Stimulated activated CD4-positive, alpha-beta T cell treated with anti-CD3 and anti-CD28 coated beads, Interleukin-1b, Interleukin-23, amount 100 ng/mL, for 24 hours (primary cell): ENCODE measurements at places on chromosomes 12 and 14.

DNA sequence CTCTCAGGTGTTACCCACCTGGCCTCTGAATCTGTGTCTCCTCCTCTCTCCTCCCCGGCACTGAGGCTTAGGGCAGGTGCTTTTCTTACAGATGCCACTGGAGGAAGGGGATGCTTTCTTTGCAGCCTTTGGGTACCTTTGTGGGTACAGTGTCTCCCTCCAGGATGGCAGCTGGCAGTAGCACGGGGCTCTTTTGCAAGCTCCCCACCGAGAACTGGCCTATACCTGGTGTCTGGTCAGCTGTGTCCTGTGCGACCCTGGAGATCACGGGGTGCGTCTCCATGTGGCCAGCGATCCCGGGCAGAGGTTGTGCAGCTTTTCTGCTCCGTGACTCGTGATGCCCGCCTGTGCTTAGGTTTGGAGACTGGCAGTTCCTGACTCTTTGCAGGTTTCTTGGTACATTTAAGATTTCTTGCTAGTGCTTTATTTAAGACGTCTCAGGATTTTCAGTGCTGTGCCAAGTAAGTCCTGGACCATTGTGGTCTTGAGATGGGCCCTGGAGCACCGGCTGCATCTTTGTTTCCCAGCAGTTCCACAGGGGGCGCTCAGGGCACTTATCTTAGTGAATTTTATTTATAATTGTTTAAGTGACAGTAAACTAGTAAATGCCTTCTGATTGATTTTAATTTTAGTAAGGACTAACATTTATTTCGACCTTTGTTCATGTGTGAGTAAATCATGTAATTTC lies 68.9 kb downstream of the DDX51 start:
- no peak for DNase-seq

DNA sequence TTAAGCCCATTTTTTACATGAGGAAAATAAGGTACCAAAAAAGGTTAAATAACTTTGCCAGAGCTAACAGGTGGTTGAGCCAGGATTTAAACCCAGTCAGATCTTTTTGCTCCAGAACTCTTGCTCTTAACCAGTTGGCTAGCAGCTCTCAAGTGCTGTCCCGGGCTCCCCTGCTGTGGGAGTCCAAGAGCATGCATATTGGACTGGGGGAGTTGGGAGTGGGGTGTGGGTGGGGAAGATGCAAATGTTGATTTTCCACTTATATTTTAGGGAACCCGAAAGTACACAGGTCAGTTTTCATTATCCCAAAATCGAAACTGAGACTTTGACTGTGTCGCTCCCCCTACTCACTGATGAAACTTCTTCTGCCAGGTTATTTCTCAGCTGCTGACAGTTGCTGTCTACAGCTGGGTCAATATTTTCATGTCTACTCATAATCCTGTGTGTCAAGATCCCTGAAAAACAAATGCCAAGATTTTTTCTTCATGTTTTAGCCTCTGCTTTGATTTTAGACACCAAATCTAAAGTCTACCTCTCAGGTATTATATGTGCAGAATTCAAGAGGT lies 172.3 kb upstream of the TMPO start:
- no peak for DNase-seq

- DNase-seq, result no peak
These were observed 24.8 kb upstream of the AKAP5 start for GRCh38 chr14:64440494-64440893.

DNA sequence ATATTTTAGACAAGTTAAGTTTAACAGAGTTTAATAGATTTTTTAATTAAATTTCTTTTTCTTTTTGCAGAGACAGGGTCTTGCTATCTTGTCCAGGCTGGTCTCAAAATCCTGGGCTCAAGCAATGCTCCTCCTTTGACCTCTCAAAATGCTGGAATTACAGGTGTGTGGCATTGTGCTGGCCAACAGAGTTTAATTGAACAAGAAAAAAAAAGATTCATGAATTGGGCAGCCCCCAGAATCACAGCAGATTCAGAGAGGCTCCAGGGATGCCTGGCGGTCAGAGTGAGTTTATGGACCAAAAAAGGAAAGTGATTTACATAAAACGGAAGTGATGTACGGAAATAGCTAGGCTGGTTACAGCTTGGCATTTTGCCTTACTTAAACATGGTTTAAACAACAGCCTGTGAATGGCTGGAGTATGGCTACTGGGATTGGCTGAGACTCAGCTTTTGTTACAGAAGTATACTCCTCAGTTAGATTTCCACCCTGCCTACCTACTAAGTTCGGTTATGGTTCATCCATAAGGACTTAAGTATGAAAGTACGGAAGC lies 14.5 kb upstream of the TESPA1 start:
- DNase-seq, result no peak

- no peak for DNase-seq
These were observed 301.5 kb upstream of the ATP2B1 start for GRCh38 chr12:90010089-90010488.
